ENCODE measurements at places on chromosomes 5 and 9.

GRCh38 chr5:58963361-58963760 is 380.5 kb downstream of the RAB3C start:
- no peaks in the 10 kb centered on the region for H3K4me1 ChIP-seq
- no peaks in the 10 kb centered on the region for H3K36me3 ChIP-seq
- no peak overlapping the region for H3K4me3 ChIP-seq
- H3K27ac ChIP-seq = no peak overlapping the region

DNA sequence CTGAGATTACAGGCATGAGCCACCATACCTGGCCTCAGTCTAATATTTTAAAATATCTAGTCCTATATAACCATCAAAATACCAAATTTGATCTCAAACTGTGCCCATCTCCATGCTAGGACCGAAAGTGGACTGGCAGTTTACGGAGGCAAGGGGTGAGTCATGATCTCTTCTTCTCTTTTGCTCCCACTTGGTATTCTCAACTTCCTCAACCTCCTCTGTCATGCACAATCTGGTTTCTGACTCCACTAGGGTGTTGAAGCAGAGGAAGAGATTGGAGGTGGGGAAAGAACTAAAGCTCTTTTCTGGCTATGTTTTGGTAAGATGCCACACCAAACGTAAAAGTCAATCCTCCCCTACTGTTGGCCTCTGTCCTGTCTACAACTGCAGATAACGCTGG is 55.9 kb upstream of the CEMIP2 start:
- no peaks in the 10 kb centered on the region for H3K27me3 ChIP-seq
- no peak overlapping the region for H3K4me3 ChIP-seq
- DNase-seq = no peak
- peaks cover 12% of the 10 kb centered on the region for H3K4me1 ChIP-seq

- no peaks in the 10 kb centered on the region for H3K27me3 ChIP-seq
- no peak for DNase-seq
- H3K4me3 ChIP-seq = no peak overlapping the region
- H3K4me1 ChIP-seq = no peaks in the 10 kb centered on the region
- no peak overlapping the region for H3K27ac ChIP-seq
These were observed 205.5 kb downstream of the FGF10 start for GRCh38 chr5:44183753-44184152.

- H3K4me3 ChIP-seq = no peak overlapping the region
- DNase-seq = no peak
- H3K27ac ChIP-seq = no peak overlapping the region
- H3K4me1 ChIP-seq = no peaks in the 10 kb centered on the region
- H3K36me3 ChIP-seq = no peaks in the 10 kb centered on the region
These were observed 215.1 kb upstream of the ZNF608 start for GRCh38 chr5:124961521-124961920.

GRCh38 chr5:40410231-40410861 is 269.4 kb upstream of the PTGER4 start:
- H3K4me1 ChIP-seq = peaks cover 67% of the 10 kb centered on the region
- H3K36me3 ChIP-seq = peaks cover 13% of the 10 kb centered on the region
- H3K4me3 ChIP-seq = peak overlapping the region; percentile 78
- peak; percentile 52 for DNase-seq

GRCh38 chr5:176955895-176956294 is 50.7 kb downstream of the UIMC1 start:
- no peak overlapping the region for H3K4me3 ChIP-seq
- H3K27ac ChIP-seq = no peak overlapping the region
- no peaks in the 10 kb centered on the region for H3K27me3 ChIP-seq
- DNase-seq = no peak
- no peaks in the 10 kb centered on the region for H3K4me1 ChIP-seq
- peaks cover 40% of the 10 kb centered on the region for H3K36me3 ChIP-seq

GRCh38 chr9:124934290-124934689 is 6.6 kb downstream of the GOLGA1 start:
- H3K27me3 ChIP-seq = no peaks in the 10 kb centered on the region
- no peak overlapping the region for H3K27ac ChIP-seq
- H3K4me3 ChIP-seq = no peak overlapping the region
- no peak for DNase-seq
- H3K4me1 ChIP-seq = peaks cover 17% of the 10 kb centered on the region
- peaks cover 39% of the 10 kb centered on the region for H3K36me3 ChIP-seq

- no peak overlapping the region for H3K27ac ChIP-seq
- no peak overlapping the region for H3K4me3 ChIP-seq
- H3K27me3 ChIP-seq = no peaks in the 10 kb centered on the region
- no peaks in the 10 kb centered on the region for H3K36me3 ChIP-seq
These were observed 514.5 kb upstream of the RGMB start for GRCh38 chr5:98258939-98259338.

GRCh38 chr5:163595932-163596607 is 90.7 kb downstream of the MAT2B start:
- DNase-seq = no peak
- no peaks in the 10 kb centered on the region for H3K36me3 ChIP-seq
- peaks cover 13% of the 10 kb centered on the region for H3K27me3 ChIP-seq
- no peak overlapping the region for H3K27ac ChIP-seq
- no peak overlapping the region for H3K4me3 ChIP-seq

DNA sequence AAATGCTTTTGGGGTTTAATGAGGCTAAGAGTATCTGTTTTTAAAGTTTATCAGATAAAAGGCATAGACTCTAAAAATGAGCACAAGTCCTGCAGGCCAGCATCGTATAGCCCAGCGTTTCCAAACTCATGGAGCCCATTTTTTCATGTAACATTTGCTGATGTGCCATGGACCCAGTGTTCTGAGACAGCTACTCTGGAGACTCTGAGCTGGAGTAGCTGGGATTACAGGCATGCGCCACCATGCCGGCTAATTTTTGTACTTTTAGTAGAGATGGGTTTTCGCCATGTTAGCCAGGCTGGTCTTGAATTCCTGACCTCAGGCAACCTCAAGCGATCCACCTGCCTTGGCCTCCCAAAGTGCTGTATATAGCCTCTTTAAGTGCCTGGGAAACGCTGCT is 15.8 kb downstream of the GLRX start:
- no peaks in the 10 kb centered on the region for H3K27me3 ChIP-seq
- H3K4me3 ChIP-seq = no peak overlapping the region
- no peak for DNase-seq
- H3K27ac ChIP-seq = no peak overlapping the region

GRCh38 chr9:17349831-17350230 is 215.0 kb downstream of the CNTLN start:
- H3K27ac ChIP-seq = no peak overlapping the region
- H3K4me1 ChIP-seq = peaks cover 3% of the 10 kb centered on the region
- DNase-seq = no peak
- H3K27me3 ChIP-seq = no peaks in the 10 kb centered on the region
- H3K36me3 ChIP-seq = no peaks in the 10 kb centered on the region

DNA sequence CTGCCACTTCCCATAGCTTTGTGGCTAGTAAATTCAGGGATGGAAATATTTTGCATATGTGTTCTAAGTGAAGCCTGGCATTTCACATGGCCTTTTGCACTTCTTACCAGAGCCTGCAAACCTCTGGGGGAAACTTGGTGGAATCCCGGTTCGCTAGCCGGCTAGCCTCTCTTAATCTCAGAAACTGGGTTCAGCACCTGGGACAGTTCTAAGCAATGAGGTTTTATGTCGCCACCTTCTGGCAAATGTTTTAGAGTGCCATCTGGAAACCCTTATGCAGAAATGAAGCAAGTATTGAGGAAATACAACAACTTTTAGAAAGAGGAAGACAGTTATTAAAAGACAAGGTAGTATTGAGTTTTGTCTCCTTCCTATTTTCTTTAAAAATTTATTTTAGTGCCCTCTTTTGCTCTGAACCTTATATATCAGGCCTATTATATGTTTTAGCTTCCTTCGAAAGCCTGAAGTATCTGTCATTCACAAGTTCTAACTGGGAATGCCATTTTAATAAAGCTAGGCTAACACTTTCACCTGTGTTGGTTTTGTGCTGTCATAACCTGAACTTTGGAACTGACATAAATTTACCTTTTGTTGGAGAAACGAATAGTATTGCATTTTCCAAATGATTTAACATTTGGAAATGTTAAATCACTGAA is 963 bp upstream of the HTR1A start:
- H3K36me3 ChIP-seq = peaks cover 3% of the 10 kb centered on the region
- H3K4me1 ChIP-seq = no peaks in the 10 kb centered on the region
- H3K27ac ChIP-seq = no peak overlapping the region

DNA sequence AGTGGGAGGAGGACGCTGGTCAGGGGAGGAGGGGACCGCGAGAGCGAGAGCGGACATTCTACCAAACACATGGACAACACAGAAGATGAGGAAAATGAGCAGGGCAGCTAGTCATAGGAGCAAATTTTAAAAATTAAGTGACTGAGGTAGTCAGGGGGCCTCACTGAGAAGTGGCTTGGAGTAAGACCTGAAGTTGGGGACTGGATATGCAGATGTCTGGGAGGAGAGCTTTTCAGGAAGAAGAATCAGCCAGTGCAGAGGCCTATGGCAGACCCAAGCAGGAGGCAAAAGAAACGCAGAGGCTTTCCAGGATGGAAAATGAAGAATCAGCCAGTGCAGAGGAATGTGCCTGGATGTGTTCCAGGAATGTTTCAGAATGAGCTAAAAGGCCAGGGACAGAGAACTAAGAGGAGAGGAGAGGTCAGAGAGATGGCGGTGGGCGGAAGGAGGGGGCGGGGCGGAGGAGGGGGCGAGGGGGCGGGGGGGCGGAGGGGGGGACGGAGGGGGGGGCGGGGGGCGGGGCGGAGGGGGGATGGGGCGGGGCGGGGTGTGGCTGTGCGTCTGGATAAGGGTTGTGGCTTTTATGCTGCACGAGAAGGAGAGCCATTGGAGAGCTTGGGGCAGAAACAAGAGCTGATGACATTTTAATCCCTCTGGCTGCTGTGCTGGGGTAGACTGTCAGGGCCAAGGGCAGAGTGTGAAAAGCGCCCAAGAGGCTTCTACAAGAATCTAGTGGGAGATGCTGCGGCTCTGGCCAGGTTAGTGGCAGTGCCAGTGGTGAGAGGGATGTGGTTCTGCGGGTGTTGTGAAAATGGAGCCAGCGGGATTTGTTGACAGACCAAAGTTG is 129.6 kb downstream of the KCNIP1 start:
- peaks cover 13% of the 10 kb centered on the region for H3K4me1 ChIP-seq
- no peaks in the 10 kb centered on the region for H3K36me3 ChIP-seq
- H3K27me3 ChIP-seq = peaks cover 10% of the 10 kb centered on the region
- DNase-seq = no peak
- peak overlapping the region; percentile 77 for H3K4me3 ChIP-seq

DNA sequence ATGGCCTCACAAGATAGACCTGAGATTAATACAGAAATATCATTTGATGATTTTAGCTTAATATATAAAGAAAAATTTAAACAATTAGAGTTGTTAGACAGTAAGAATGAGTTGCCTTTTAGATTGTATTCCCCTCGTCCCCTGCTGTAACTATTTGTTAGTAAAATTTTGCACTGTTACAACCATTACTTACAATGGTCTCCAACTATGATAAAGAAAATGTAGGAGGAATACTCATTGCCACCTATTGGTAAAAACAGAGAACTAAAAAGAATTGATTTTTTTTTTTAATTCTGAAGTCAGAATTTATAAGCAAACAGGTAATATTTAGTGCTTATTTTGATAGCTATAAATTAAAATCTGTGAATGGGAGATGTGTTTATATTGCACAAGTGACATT is 937.6 kb downstream of the TLE4 start:
- no peak overlapping the region for H3K4me3 ChIP-seq
- no peaks in the 10 kb centered on the region for H3K27me3 ChIP-seq
- no peaks in the 10 kb centered on the region for H3K36me3 ChIP-seq

- no peak overlapping the region for H3K27ac ChIP-seq
- no peak for DNase-seq
- H3K4me3 ChIP-seq = no peak overlapping the region
- no peaks in the 10 kb centered on the region for H3K36me3 ChIP-seq
- H3K4me1 ChIP-seq = peaks cover 10% of the 10 kb centered on the region
- no peaks in the 10 kb centered on the region for H3K27me3 ChIP-seq
These were observed 33.0 kb downstream of the ERGIC1 start for GRCh38 chr5:172866802-172867748.

- H3K36me3 ChIP-seq = peaks cover 14% of the 10 kb centered on the region
- no peaks in the 10 kb centered on the region for H3K27me3 ChIP-seq
- DNase-seq = no peak
- no peak overlapping the region for H3K27ac ChIP-seq
These were observed 66.9 kb downstream of the FANCC start for GRCh38 chr9:95250462-95251221.

GRCh38 chr9:37555786-37556185 is 20.4 kb downstream of the FBXO10 start:
- DNase-seq = no peak
- no peaks in the 10 kb centered on the region for H3K27me3 ChIP-seq
- no peak overlapping the region for H3K27ac ChIP-seq
- no peaks in the 10 kb centered on the region for H3K36me3 ChIP-seq

DNA sequence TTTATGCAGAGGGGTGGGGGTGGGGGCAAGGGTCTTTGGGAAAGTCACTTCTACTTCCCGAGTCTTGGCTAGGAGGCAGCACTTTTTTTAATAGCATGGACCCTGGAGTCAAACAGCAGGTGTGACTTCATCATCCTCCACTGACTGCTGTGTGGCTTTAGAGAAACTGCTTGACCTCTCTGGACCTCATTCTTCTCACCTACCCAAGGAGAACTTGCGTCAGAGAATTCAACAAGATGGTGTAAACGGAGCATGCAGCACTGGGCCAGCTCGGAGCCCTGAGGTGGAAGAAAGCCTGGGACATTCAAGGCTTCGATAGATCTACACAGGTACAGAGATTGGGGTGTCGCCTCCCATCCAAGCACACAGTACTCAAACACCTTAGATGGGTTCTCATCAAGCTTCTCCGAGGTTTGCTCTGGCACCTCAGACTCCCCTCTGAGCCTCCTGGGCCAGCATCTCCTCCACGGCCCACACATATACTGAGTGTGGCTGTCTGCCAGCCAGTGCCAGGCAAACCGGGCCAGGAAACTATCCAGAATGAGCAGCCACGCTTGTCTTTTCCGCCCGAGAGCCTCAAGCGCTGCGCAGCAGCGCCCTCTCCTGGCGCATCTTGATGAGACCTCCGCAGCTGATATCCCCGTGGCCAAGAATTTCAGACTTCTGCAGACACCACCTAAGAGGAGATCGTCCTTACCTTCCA is 4.6 kb upstream of the SLC25A48 start:
- no peak overlapping the region for H3K27ac ChIP-seq
- H3K36me3 ChIP-seq = no peaks in the 10 kb centered on the region
- DNase-seq = peak; percentile 63
- no peak overlapping the region for H3K4me3 ChIP-seq
- peaks cover 2% of the 10 kb centered on the region for H3K4me1 ChIP-seq
- peaks cover 42% of the 10 kb centered on the region for H3K27me3 ChIP-seq

- H3K36me3 ChIP-seq = no peaks in the 10 kb centered on the region
- DNase-seq = no peak
- no peak overlapping the region for H3K27ac ChIP-seq
- peaks cover 2% of the 10 kb centered on the region for H3K27me3 ChIP-seq
- no peaks in the 10 kb centered on the region for H3K4me1 ChIP-seq
- H3K4me3 ChIP-seq = no peak overlapping the region
These were observed 14.8 kb upstream of the COL5A1 start for GRCh38 chr9:134626571-134627416.

All from activated naive CD8-positive, alpha-beta T cell treated with anti-CD3 and anti-CD28 coated beads, Interleukin-2, amount 50 U/mL, for 24 hours (primary cell).